ENCODE measurements at places on chromosomes 12 and 14.

DNA sequence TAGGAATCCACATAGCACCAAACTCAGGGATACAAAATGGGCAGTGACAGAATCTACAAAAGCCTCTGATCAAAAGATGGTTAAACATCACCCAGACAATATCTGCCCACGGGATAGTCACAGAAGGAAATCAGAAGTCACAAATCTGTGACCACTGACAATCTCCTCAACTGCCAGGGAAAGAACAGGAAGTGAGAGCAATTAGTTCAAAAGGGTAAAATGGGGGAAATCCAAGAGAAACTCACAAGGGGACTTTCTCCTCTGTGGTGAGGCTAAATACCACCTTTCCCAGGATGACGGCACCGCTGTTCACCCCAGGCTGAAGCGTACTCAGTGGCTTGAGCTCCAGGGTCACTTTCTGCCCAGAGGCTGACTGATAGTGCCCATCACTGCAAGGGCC lies 10.7 kb downstream of the TTC5 start:
- no peak for DNase-seq

DNA sequence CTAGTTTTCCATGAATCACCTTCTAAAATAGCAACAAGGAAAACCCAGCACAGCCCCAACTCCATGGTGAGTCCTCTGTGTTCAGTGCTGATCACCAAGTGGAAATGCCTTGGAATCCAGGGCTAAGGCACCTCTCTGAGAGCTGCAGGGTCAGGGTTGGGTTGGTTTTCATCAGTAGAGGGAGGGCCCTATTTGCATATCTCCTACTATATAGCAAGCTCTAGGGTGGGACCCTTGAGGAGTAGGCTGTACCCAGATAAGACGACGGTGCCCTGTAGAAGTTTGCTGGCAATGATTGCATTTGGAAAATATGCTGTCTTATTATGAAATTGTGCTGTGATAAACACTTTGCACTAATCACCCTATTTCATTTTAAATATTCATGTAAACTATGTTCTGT lies 1011.8 kb downstream of the TMEM121 start:
- no peak for DNase-seq

GRCh38 chr12:88896958-88897357 lies 316.7 kb upstream of the KITLG start:
- DNase-seq: no peak

- no peak for DNase-seq
These were observed 96.1 kb downstream of the KCNA5 start for GRCh38 chr12:5139751-5140150.

DNA sequence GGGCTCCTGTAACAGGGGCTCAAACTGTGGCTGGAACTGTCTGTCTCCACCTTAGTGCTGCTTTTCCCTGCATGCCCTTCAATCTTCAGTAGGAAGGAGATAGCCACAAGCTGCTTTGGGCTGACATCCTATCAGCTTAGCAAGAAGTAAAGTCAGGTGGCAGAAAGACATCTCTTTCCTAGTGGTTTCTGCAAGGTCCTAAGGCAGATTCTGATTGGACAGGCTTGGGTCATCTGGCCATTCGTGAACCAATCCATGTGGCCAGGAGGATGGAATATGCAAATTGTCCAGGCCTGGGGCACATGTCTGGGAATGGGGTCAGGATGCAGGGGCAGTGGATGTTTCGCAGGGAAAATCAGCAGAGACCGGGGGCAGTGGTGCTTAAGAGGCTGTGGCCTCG lies 5.2 kb downstream of the RITA1 start:
- no peak for DNase-seq

DNA sequence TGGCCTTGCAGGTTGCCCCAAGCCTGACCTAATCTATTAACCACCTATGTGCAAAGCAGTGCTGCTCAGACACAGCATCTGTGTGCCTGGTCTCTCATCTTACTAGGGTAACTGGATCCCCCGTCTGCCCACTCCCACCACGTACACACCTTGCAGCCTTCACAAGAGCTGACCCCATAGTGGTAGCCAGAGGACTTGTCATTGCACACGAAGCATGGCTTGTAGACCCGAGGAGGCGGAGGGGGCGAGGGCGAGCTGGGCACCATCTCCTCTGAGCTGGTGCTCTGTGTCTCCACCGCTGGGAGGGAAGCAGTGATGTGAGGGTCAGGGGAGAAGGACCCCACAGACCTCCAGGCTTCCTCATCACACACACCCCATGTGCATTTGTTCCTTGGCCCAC lies 8.4 kb upstream of the ITGB7 start:
- DNase-seq: no peak

DNA sequence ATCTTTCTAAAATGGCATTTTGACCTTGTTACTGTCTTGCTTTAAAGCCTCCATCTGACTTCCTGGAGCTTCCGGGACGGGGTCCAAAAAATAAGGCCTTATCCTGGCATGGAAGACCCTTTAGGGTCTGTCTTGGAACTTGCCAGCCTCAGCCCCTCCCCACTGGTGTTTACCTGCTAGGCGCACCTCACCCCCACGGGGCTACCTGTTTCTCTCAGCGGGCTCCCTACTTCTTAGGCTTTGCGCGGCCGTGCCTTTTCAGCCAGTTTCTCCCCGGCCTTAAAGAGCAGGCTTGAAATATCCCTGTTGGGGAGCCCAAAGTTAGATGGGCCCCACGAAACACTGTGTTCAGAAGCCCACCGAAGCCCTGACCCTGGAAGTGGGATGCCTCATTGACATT lies 5.1 kb downstream of the RTL1 start:
- DNase-seq: no peak

DNA sequence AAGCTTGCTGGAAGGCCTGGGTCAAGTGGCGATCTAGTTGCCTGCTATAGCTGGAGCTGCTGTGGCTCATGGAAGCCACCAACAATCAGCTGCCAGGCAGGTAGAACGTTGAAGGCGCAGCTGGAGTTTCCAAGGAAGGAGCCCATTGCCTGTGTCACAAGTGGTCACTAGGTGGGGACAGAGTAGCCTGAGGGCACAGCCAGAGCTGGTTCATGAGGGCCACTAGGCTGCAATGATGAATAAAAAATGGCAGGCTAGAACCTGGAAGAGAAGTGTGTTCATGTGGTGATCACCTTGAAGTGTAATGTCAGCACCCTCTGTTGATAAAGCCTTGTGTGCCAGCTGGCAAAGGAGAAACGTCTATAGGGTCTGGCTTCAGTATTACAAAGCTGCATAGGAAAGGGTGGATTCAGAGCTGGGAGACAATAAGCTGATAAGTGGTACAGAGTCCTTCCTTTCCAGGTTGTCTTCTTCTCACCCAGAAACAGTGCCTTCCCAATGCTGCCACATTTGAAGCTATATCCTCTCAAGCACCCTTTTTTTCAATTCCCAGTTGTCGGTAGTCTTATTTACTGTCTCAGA lies 165.8 kb downstream of the EMP1 start:
- DNase-seq: peak; percentile 66

- DNase-seq: no peak
These were observed 58.6 kb downstream of the SERPINA3 start for GRCh38 chr14:94670692-94671285.

DNA sequence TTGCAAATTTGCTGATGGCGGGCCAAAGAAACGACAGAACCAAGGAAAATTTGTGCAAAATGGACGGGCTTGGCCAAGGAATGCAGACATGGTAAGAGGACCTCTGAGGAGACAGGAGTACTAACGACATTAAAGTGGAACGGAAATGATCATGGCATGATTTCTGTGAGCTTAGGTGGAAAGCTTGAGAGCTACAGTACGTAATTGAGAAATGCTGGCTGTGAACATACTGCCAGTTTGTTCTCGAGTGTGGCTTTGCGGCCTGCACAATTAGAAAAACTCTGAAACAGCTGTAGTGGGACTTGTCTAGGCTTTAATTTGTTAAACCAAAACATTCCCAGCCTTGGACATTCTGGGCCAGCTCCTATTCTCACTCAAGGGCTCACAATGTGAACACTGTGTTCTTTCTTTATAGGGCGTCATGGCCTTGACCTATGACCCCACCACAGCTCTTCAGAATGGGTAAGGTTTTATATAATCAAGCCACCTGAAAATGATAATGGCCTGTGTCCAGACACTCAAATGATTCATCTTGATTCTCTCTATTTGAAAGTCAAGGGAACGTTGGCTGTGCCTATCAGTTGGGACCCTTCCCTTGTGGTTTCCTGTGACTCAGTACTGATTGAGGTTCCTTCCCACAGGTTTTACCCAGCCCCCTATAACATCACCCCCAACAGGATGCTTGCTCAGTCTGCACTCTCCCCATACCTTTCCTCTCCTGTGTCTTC lies 48.5 kb downstream of the BAZ2A start:
- peak; percentile 16 for DNase-seq

DNA sequence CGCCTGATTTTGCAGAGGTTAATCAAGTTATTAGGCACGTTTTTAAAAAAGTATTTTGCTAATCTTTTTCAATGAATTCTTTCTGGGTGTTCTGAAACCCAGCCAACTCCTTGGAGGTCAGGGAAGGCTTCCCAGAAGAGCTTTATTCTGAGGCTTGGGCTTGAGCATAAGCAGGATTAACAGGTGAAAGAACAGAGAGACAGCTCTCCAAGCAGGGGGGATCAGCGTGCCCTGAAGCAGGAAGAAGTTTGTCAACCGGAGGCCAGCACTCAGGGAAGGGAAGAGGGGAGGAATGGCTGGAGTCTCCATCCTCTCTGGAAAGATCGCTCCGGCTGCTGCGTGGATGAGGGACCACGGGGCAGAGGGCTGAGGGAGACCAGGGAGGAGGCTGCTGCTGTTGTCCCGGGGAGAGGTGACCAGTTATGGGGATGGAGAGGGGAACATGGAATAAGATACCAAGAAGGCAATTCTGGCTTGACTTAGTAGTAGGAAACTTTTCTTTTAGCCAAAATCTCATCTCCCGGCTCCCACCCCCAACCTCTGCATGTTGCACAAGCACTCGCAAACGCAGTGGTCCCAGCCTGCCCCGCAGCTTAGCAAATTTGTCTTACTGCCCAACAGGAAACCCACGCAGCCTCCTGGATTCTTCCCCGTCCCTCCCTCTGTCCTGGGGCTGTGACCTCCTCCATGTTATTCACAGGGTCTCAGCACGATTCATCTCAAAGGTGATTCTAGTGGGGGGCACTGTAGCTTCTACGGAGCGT lies 1.1 kb upstream of the SSH1 start:
- DNase-seq: no peak

DNA sequence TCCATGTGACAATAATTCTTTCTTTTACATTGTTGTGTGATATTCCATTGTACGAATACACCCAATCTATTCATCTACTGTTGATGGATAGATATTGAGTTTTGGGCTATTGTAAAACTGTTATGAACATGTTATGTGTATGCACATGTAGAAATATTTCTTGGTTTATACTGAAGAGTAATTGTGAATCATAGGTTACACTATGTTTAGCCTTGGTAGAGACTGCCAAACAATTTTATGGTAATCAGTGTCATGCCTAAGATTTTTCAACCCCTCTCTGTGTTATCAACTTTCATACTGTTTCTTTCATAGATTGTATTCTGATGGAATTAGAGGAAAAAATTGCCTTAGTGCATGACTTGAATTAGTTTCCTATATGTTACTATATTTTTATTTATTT lies 39.5 kb downstream of the FRMD6 start:
- no peak for DNase-seq

DNA sequence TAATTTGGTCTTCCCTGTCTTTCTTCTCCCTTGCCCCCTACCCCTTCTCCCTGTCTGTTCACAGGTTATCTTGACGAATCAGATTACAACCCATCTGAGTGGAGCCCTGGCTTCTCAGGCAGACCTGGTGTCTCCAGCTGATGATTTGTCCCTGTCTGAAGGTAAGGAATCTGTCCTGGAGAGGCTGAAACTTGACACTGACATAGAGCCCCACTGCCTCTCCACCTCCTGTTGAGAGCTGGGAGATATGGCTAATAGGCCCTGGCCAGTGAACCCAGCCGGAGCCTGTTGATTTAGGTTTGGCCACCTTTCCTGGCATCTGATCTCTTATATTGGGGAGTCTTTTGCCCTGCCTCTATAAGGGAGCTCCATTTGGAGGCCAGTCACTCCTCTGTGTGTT lies 472.2 kb downstream of the RAD51B start:
- DNase-seq: no peak

- no peak for DNase-seq
These were observed 45.8 kb downstream of the ATL1 start for GRCh38 chr14:50605766-50606165.

DNA sequence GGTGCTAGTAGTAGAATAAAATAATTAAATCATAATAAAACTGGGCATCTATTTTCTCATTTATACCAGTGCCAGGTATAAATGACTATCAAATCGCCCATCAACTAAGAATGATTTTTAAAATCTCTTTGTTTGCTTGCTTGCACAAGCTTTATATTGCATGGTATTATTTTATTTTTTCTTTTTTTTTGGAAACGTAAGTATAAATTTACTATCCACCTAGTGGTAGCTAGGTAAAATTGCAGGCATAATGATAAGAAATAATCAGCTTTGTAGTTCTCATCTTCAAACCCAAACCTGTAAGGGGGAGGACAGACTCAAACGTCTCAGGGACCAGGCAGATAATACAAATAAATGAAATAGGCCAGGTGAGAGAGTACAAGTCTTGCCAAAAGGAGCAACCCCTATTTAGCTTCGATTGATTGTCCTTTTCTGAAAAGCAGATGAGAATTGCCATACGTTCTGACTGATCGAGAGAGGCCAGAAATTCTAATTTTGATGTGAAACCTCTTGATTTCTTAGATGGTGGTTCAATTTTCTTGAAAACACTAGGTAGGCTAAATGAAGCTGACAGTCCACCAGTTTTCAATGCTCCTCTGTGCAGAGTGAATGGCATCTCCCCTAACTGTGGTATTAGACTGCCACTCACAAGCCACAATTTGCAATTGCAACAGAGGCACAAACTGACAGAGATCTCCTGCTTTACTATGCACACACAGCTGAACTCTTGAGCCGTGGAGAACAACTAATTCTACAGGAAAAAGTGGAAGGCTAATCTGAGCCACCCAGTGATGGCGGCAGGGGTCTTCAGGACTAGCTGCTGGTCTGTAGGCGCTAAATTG lies 189.3 kb downstream of the DACT1 start:
- no peak for DNase-seq

- no peak for DNase-seq
These were observed 270.3 kb downstream of the NRXN3 start for GRCh38 chr14:78440356-78440894.

GRCh38 chr14:56414236-56414635 lies 165.4 kb upstream of the TMEM260 start:
- no peak for DNase-seq

DNA sequence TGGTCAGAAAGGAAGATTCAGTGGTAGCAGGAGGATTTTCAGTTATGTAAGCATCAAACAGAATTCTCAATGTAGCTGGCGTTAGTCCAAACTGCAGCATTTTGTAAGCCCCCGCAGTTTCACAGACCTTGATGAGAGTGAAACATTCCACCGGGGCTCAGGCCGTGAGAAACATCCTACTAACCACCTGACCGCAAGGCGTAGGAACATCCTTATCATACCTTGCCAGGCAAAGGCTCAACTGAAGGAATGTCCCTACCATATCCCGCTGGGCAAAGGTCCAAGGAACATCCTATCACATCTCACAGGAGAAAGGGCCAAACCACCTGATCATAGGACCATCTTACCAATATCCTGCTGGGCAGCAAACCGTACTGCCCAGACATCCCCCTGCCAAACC lies 624.8 kb upstream of the TMEM132C start:
- DNase-seq: no peak
